ENCODE measurements at places on chromosomes 13 and 19.

DNA sequence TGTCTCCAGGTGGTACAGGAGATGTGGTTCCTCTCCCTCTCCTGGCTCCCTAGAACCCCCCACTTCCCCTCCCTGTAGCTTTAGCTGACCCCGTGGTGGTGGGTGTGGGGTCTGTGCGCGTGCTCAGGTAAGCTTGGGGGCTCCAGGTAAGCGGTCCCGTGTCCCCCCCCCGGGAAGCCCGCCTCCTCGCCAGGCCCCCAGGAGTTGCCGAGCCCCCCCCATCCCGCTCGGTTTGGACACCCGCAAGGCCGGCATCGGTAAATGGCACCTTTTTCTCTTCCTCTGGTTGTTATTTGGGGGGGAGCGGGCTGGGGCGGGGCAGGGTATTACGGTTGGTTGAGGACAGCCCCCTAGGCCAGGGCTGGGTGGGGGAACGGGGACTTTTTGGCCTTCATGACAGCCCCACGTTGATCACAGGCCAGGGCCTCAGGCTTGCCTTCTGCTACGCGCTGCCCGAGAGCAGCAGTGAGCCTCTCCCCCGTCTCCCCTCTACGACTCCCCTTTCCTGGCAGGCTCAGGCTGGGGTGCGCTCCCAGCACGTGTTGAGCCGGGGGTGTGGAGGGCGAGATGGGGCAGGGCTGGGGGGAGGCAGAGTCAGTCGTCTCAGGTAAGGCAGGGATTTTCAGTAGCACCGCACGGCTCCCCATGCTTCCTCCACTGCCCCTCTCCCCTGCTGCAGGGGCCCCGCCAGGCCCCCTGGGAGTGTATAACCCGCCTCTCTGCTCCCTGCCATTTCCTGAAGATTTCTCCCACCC lies 10.7 kb upstream of the LIN7B start:
- DNase-seq: no peak

DNA sequence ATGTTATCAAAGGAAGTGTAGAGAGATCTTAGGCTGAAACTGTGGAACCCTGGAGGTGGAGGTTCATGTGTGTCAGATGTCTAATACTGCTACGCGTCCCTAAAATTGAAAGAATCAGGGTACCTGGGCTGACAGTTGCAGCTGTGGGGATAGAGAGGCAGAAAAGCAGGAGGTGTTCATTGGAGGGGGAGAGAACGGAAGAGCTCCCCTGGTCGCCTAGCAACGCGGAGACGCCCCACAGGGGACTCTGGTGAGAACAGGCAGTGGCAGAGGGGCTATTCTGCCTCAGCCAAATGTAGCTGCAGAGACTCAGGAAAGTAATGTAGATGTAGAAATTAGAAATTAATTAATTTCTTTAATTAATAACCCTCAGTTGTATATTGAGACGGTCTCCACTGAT lies 10.1 kb upstream of the ZNF835 start:
- no peak for DNase-seq

DNA sequence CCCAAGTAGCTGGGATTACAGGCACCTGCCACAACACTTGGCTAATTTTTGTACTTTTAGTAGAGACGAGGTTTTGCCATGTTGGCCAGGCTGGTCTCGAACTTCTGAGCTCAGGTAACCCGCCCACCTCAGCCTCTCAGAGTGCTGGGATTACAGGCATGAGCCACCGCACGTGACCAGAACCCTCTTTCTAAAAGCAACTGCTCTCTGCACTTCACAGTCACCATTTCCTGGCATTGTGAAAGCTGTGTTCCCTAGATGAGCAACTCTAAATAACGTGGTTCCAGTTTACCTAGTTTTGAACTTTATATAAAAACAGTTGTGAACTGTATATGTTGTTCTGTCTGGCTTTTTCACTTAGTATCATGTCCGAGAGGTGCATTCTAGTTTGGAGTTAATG lies 152.9 kb downstream of the SIPA1L3 start:
- DNase-seq: peak; percentile 37

- no peak for DNase-seq
Measured at GRCh38 chr19:6533000-6533328, 2.1 kb downstream of the TNFSF9 start.

GRCh38 chr19:1168572-1169410 lies 5.3 kb downstream of the SBNO2 start:
- no peak for DNase-seq

- DNase-seq: no peak
Measured at GRCh38 chr13:107376341-107377125, 808.6 kb upstream of the ARGLU1 start.

DNA sequence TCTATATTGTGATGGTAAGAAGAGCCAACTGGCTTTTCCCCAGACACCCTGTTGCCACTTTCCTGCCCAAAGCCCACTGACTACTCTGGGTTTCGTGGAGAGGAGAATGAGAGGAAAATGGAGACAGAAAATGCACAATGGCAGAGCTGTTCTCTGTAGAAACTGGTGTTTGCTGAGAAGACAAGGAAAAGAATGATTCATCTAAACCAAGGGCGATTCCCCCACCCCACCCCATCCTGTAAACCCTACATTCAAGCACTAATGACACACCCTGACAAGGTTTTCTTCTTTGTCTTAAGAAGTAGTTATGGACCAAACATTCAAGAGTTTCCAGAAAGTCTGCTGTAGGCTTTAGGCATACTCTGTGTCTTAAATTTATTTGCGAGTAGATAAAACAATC lies 68.8 kb downstream of the DOCK9 start:
- DNase-seq: no peak

DNA sequence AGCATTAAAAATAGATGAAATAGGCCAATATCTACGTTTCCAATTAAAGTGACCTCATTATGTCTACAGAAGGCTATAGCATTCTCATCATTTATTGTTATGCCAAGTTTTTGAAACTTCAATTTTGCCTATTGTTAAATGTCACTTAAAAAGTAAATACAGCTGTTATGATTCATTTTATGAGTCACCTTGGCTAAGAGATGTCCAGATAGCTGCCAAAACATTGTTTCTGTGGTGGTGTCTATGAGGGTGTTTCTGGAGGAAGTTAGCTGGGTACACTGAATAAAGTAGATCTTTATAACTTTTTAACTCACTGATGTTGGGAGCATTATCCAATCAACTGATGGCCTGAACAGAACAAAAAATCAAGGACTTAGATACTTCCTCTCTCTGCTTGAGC lies 1209.7 kb upstream of the PCDH9 start:
- no peak for DNase-seq

GRCh38 chr19:16136185-16136999 lies 7.1 kb upstream of the HSH2D start:
- DNase-seq: no peak

GRCh38 chr19:22526661-22527272 lies 104.6 kb upstream of the ZNF98 start:
- no peak for DNase-seq

GRCh38 chr13:71858647-71859046 lies 8.4 kb downstream of the DACH1 start:
- no peak for DNase-seq
